ENCODE measurements at places on chromosomes 1 and 21. TPM values are rescaled to one million over a fixed set of nuclear protein-coding genes. Genes with fewer than 3 reads are reported as not detected.

Gene MAP3K21
- 0.18 TPM for total RNA-seq

Gene LAD1
- total RNA-seq, result under 0.01 TPM

Gene SH2D5
- 7.2 TPM for total RNA-seq

Gene STK40
- 13.9 TPM for total RNA-seq

Gene EBNA1BP2
- 135 TPM for total RNA-seq

Gene PHLDA3
- 41.6 TPM for total RNA-seq

Gene HTR6
- total RNA-seq, result not detected

Gene CAPN9
- total RNA-seq, result not detected

DNA sequence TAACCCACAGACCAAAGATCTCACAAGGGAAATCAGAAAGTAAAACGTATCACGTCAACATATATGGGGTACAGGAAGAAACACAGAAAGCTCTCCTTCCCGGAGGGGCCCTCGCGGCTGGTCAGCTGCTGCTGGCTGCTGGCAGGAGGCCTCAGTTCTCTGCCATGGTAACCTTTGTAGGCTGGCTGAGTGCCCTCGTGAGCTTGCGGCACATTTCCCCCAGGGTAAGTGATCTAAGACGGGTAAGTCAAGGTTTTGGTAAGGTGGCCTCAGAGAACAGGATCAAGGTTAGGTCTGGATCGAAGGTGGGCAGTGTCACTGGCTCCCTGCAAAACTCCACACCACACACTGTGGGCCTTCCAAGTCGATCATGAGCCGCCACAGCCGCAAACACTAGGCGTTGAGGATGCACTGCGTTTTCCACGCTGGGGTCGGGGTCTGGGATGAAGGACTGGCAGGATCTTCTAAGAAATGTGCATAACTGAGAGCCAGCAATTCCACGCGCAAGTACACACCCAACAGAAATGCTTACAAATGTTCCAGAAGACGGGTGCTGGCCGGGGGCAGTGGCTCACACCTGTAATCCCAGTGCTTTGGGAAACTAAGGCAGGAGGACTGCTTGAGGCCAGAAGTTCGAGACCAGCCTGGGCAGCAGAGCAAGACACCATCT, 33.9 kb downstream of the WDR4 start:
- DNase-seq, result no peak

- DNase-seq, result no peak
Observed at GRCh38 chr1:157269656-157270375, 131.6 kb upstream of the ETV3 start.

GRCh38 chr1:172746091-172746949, 87.4 kb downstream of the FASLG start:
- DNase-seq, result peak; percentile 99

DNA sequence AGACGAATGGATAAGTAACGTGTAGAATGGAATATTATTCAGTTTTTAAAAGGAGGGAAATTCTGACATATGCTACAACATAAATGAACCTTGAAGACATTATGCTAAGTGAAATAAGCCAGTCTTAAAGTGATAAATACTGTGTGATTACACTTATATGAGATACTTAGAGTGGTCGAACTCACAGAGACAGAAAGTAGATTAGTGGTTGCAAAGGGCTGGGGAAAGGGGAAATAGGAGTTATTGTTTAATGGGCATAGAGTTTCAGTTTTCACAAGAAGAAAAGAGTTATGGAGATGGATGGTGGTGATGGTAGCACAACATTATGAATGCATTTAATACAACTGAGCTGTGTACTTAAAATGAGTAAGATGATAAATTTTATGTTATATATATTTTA, 14.7 kb upstream of the AHCYL1 start:
- no peak for DNase-seq

- peak; percentile 30 for DNase-seq
Observed at GRCh38 chr1:38451541-38451993, 405.0 kb upstream of the POU3F1 start.

DNA sequence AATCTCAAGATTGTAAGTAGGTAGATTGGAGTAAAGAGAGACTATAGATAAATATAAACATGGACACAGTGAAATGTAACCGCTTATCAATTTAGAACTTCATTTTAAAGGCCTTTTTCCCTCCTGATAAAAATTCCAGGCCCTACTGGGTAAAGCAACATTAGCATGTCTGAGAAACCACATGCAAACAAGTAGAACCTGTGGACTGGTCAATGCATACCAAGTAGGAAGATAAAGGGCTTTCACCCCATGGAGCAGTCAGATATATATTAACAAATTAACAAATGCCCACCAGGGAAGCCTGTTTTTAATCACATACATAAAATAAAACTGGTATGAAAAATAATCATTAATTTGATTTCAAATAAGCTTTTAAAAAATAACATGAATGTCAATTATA, 8.1 kb downstream of the DPH5 start:
- no peak for DNase-seq

DNA sequence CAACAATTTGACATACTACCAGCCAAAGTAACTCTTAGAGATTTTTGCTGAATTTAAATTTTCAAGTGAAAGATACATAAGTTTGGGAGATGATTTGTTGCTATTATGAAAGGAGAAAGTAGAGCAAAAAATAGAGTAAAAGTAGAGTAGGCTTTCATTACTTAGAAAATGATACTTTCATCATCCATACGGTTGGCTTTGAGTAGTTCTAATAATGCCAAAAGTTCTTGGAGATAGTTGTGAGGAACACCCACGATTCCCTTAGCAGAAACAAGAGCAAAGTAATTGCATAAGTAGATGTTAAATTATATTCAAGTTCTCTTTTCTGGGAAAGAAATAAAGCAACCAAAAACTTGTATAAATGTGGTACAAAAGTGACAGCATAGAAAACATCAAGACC, 95.0 kb upstream of the VAV3 start:
- no peak for DNase-seq

DNA sequence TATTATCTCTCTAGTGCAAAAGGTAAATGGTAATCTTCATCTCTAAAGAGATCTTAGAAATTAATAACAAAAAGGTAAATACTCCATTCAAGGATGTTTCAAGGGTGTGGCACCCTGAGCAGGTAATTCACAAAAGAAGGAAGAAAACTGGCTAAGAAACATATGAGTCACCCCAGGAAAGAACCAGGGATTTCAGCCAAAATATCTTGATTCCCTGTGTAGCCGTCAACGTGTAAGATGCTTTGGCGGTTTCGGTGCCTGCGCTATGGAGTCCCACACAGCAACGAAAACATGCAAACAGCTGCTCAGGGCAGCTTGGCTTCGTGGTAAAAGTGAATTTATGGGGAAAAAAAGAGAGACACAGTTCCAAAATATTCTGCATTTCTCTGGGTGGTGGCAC, 3.7 kb downstream of the ITGB2 start:
- DNase-seq, result no peak

GRCh38 chr1:184210862-184211261, 159.3 kb downstream of the TSEN15 start:
- DNase-seq, result no peak

- peak; percentile 94 for DNase-seq
Observed at GRCh38 chr1:246597340-246597739, 31.1 kb downstream of the CNST start.

DNA sequence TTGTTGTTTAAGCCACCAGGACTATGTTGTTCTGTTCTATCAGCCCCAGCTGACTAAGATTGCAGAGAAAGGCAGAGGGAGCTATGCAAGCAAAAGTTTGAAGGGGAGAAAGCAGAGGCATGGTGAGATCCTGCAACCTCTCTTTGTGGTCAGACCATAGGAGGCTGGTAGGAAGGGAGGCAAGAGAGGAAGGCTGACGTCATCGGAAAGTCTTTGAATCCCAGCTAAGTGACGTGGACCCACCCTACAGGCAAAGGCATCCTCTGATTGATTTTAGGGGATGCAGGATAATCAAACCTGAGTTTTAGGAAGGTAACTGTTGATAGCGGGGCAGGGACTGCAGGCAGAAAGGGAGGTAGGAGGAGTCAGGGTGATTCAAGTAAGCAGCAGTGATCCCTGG, 23.3 kb upstream of the TNNI1 start:
- no peak for DNase-seq

DNA sequence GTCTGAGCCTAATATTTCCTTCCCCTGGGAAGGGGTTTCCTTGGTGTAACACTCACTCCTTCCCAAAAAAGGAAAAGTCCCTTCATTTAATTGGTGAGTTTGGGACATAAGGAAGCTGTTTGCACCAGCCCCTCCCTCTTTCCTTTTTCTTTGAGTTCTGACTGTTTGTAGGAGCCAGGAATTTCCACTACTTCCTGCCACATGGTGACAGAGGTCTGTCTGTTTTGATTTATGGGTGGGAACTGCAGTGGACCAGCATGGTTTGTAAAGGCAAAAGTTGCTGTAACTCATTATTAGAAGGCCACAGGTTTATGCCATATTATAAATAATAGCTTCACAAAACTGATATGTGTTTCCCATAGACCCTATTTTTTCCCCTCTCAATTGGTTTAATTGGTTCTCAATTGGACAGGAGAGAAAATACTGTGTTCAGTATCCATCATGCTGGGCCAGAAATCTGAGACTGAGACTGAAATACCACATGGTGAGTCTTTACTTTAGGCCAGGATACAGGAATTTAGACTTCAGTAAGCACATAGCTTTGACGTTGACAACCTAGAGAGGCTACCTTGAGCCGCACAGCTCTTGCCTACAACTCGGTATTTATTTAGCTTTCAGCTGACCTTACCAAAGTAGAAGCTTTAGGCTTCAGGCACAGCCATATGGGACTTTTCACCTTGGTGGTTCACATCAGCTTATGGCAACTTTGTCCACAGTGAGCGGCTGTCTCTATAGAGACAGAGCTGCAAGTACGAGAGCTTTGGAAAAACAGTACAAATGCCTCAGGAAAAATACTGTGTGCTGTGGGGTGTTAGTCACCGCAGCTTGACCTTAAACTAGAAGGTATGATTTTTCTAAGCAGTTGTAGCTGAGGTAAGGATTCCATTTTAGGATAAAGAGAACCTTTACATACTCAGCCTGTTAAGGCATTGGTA, 40.0 kb upstream of the RGS7 start:
- peak; percentile 18 for DNase-seq

DNA sequence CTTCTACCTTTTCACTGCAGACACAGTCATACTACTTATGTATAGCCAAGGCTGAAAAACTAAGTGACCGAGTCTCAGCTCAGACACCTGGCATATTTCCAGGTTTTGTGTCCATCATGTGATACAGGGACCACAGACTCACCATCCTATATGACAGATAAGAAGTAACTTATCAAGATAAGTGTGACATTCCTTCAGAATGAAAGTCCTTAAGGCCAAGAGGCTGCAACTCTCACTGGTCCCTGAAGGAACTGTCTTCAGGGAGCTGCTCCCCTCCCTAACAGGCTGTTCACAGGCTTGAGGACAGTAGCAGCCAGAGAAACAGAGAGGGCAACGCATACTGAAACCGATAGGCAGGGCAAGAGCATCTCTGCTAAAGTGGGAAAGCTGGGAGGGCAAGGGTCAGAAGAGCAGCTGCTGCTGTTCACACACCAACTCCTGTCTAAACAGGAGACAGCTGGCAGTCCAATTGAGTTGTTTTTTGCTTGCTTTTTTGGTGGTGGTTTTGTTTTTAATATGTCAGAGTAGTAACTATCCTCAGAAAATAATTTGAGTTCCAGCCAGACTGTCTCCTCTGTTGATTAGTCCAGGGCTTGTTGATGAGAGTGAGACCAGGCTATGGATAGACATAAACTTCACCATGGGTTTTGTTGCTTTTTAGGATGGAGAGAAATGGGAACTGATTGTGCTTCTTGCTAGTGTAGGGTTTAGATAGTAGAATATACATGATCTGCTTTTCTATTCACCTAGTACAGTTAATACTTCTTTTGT, 67.7 kb downstream of the MACF1 start:
- DNase-seq, result peak; percentile 53

GRCh38 chr1:180639871-180640270, 8.0 kb downstream of the XPR1 start:
- no peak for DNase-seq

DNA sequence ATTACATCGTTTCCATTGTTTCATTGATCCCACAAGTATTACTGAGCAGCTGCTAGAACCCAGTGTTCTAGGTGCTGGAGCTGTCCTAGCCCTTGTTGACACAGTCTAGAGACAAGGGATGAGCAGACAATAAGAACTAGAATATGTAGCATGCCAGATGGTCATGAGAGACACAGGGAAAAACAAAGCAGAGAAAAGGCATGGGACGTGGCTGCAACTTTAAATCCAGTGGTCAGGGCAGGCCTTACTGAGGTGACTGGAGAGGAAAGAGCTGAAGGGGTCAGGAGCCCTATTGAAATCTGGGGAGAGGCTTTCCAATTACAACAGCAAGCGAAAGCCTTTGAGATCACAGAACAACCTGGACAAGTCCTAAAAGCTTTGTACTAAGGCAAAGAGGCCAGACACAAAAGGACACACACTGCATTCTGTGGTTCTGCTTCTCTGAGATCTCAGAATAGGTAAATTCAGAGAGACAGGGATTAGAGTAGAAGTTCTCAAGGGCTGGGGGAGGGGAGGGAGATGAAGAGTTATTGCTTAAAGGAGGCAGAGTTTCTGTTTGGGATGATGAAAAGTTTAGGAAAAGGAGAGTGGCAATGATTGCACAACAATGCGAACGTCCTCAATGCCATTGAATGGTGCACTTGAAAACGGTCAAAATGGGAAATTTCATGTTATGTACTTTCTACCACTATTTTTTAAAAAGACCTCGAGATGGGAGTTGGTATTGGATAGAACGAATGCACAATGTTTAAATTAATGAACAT, 467.4 kb upstream of the VAMP3 start:
- no peak for DNase-seq

- DNase-seq, result peak; percentile 16
Observed at GRCh38 chr1:247746391-247746935, 1.5 kb downstream of the OR14A2 start.

GRCh38 chr1:182786223-182786994, 3.2 kb upstream of the NPL start:
- DNase-seq, result peak; percentile 69

DNA sequence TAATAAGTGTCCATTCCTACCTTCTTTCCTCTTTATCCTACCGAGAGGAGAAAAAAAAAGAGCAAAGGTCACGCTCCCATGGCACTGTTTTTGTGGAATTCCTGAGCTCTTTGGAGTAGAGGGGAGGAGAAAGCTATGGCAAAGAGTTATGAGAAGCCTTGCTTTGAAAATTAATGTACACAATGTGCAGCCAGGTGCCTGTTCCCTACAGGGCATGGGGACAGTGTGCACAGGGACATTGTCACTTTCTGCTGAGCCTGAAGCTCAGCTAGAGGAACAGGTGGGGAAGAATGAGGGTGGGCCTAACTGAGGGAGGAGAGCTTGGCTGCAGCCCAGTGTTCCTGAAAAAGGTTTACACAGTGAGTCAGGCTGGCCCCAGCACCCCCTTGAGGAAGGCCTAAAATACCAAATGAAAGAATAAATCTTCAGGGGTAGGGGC, 66.1 kb downstream of the PLXNA2 start:
- DNase-seq, result no peak

DNA sequence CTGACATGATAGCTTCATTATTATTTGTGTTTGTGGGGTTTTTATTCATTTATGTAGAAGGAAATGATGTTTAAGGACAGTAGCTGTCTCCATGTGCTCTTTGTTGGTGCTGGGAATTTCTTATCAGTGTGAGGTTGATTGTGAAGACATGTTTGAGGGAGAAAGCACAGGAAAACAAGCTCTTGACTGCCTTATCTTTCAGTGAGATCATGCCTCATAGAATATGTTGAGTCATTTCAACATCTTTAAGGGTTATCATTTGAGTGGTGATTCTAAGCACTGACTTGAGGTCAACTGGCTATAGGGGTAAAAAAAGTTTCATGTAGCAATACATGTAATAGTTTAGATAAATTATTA, 405.1 kb upstream of the ADAMTS5 start:
- peak; percentile 71 for DNase-seq

GRCh38 chr1:19204446-19205266, 5.4 kb downstream of the UBR4 start:
- peak; percentile 41 for DNase-seq

- DNase-seq, result no peak
Observed at GRCh38 chr1:172931761-172932160, 119.0 kb downstream of the TNFSF18 start.

GRCh38 chr1:154445040-154445472, 39.9 kb downstream of the IL6R start:
- peak; percentile 95 for DNase-seq

Data from IMR-90 (cell line).